ENCODE measurements at places on chromosomes 7 and 10.

GRCh38 chr7:30852308-30852684 is 59.4 kb upstream of the AQP1 start:
- DNase-seq = no peak

DNA sequence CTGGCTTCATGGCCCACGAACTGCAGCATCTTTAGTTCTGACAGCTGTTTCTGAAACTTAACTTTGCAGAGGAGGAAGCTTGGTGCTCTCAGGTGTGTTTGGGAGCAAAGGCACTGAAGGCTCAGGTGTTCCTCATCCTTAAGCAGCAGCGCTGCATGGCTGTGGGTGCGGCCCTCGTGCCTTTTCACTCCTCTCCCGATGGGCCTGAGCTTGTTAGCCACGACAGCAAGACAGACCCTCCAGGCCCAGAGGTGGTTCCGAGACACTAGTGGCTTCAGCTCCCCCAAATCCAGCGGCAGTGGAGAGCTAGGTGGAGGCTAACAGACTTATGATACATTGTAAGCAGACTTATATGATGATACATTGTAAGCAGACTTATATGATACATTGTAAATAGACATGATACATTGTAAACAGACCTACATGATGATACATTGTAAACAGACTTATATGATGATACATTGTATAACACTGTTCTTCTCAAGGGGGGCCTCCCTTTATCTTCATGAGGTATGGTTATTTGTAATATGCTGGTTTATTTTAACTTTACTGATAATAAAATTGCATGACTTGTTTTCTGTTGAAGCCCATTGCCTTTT is 14.1 kb downstream of the PFKP start:
- DNase-seq = no peak

- no peak for DNase-seq
These were observed 72.5 kb downstream of the MICALL2 start for GRCh38 chr7:1386623-1387220.

DNA sequence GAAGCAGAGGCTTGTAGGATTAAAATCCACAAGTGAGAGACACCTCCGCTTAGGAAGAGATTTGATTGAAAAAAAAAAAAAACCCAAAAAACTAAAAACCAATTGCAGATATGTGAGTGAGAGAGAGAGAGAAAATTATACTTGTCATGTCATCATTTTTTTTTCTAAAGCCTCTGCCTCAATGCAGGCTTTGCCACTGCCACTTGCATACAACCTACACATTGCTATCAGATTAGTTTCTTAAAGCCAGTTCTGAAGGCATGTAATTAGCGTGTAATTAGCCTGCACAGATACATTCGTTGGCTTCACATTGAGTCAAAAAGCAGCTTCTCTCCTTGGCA is 86.1 kb upstream of the MTPN start:
- no peak for DNase-seq
